ENCODE measurements at places on chromosomes 12 and 14.

GRCh38 chr14:38971258-38971921 is 131.6 kb downstream of the SEC23A start:
- DNase-seq, result no peak

DNA sequence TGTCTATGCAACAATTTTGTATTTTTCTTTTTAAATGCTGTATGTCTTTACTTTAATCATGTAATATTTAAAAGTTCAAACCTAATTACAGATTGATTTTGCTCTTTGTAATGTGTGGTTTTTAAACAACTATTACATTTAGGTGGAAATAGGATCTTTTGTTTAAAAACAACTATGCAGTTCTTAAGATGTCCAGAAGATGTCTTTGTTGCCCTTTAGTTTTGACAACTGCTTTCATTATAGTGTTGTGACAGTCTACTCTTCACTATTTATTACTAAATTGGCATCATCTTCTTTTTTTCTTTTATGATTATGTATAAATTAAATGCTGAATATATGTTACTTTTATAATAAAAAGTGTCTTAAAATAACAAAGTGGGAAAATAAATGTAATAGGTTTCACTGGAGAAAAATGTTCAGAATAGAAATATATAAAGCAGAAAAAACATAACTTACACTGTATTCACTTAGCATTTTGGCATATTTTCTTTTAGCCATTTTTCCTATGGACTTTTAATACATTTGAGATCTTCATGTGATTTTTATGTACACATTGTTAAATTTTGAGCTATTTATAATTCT is 27.1 kb upstream of the PCNX4 start:
- no peak for DNase-seq

DNA sequence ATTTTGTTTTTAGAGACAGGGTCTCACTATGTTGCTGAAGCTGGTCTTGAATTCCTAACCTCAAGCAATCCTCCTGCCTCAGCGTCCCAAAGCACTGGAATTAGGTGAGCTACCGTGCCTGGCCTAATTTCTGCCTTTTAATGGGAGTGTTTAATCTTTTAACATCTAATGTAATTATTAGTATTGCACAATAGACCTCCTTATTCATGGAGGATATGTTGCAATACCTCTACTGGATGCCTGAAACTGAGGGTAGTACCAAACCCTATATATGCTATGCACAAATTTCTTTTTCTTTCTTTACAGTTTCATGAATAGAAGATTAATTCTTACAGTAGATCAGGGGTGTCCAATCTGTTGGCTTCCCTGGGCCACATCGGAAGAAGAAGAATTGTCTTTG is 47.8 kb downstream of the MYRFL start:
- DNase-seq, result no peak

DNA sequence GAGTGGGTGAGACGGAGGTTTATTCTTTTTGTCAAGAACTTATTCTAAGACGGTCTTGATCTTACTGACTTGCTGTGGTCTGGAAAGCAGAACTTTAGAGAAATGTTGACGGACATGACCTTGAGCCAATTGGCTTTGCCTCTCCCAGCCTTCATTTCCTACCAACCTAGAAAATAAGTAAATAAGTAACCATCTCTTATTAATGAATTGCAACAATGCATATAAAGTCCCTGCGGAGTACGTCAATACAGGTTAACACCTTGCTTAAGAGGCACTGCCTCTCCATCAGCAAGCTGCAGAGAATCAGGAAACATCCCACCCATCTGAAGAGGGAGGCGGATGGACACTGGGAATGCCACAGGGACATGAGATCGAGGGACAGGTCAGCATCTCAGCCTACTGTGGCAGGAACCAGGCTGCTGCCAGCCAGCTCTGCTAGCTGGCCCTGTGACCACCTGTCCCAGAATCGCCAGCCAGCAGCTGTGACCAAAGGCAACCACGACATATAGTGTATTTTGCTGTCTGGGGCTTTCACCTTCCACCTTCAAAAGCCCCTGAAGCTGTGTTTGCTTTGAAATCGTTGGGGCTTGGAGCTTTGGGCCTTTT is 208.3 kb downstream of the BCL11B start:
- DNase-seq, result no peak

DNA sequence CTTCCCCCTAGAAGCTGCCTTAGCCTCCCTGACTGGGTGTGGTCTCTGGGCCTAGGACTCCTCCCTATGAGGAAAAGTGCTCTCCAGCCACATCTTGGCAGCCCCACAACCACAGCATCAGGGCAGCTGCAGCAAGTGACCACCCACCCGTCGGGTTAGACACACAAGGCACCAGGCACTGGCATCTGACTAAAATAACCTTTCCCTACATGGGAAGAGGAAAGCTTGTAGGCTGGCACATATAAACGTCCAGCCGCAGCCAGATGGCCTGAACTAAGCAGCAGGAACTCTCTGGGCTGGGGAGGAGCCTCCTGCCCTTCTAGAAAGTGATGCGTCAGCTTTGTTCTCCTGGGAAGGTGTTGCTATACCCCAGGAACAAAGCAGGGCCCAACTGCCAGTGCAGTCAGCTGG is 328.7 kb downstream of the DPF3 start:
- no peak for DNase-seq

- no peak for DNase-seq
Observed at GRCh38 chr12:105548626-105549025, 218.1 kb downstream of the C12orf75 start.

DNA sequence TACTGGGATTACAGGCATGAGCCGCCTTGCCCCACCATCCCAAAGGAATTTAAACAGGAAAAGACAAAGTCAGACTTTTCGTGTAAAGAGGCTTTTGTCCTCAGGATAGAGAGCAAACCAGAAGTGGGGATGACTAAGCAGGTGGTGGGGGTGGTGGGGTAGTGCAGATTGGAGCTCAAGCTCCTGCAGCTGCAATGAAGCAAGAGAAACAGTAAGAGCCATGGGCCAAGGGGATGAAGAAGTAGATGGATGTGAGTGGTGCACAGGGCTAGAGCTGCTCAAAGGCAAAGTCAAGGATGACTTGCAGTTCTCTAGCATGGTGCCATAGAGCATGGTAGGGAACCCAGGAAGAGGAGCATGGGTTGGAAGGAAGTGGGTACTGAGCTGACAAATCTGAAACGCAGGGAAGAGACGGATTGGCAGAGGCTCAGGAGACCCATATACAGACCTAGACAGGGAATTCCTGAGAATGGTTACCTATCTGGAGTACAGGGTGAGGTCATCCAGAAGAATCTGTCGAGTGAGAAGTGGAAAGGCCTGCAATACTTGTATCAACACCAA is 11.4 kb upstream of the RNF34 start:
- no peak for DNase-seq

DNA sequence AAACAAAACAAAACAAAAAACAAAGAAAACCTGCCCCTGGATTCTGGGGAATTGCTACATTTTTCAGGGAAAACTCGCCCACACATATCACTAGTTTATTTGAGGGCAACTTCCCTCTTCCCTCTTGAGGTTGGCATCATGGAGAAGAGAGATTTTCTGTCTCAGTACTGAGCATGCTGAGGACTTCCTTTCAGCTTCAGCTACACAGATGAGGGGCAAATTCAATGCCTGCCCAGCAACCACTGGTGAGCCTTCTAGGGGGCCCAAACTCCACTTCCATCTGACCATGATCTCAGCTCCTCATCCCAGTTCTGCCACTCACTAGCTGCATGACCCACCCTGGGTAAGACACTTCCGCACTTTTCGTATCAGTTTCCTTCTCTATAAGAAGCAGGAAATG is 63.1 kb upstream of the SCN8A start:
- no peak for DNase-seq

GRCh38 chr14:106436310-106436905 is 910.0 kb downstream of the TMEM121 start:
- no peak for DNase-seq

- no peak for DNase-seq
Observed at GRCh38 chr14:67941456-67942018, 122.0 kb downstream of the RAD51B start.

DNA sequence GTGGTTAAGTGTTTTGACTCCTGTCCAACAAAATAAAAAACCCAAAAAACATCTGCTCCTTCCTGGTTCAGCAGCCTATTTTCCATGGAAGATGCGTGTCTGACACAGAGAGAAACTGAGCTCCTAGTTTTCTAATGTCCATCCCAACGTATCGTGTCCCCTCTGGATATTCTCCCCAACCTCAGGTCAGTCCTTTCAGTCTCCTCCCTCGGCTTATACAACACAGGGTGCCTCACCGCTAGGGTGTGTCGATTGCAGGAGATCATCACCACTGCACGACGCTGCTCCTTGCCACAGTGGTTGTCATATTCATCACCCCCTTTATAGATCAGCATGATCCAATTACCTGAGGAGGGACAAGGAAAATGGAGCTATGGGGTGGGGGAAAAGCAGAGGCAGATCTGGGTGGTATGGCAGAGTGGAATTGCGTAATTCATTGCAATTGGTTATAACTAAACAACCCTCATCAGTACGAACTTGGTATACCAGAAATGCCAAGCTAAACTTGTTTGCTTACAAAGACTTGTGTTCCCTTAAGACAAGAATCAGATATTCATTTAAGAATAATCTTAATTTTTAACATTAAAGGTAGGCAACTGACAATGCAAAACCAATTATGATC is 5.8 kb downstream of the M6PR start:
- no peak for DNase-seq

- DNase-seq, result no peak
Observed at GRCh38 chr12:26823390-26823789, 9.6 kb downstream of the ITPR2 start.

GRCh38 chr12:67200386-67200785 is 68.8 kb upstream of the CAND1 start:
- no peak for DNase-seq

DNA sequence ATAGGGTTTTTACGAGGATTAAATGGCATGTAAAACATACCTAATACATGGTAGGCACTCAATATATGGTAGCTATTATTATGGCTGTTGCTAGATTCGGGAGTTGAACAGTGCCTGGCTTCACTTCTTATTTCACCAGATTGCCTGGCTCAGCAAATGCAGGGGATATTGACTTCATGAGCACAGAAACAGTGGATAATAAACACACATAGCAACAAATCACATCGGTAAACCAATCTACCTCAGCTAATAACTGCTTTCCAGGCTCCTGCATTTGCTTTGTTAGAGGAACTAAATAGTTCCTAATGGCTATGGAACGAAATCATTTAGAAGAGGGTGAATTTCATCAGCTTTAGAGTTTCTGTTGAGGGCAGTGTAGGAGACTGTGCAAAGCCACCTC is 105.2 kb upstream of the TMCC3 start:
- no peak for DNase-seq

DNA sequence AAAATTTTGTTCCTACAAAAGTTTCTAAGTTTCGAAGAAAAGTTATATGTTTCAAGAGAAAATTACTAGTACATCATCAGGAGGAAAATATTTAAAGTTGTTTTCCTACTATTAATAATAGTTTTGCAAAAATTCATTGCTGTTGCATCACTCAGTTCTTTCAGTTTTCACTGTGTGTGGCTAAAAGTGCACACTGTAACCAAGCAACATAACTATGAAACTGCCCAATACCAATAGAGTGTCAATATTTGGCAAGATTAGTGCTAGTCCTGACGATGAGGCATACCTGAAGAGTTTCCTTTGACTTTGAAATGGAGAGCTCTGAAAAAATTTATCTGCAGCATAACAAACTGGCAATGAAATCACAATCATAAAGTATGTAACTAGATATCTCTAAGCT is 194.3 kb downstream of the CPNE8 start:
- DNase-seq, result no peak

- no peak for DNase-seq
Observed at GRCh38 chr12:38373784-38374183, 57.2 kb downstream of the ALG10B start.

DNA sequence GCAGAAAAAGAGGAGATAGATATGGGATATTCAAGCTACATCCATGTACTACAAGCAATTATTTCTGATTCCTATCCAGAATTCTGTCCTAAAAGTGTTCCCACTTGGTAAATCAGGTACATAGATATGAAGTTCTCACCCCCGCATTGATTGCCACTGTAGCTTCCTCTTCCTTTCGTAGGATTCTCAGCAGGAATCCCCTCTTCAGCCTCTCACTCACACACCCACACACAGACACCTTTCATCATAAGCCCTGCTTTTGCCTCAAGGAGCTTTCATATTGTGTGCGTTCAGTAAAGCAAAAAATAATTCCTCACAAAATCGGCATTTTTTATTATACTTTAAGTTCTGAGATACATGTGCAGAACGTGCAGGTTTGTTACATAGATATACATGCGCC is 69.8 kb downstream of the ANO4 start:
- no peak for DNase-seq

Measured in NCI-H2081 treated with DMSO at 0.1 percent for 48 hours (cell line).